ENCODE measurements at places on chromosomes 11 and 22.

- no peak for DNase-seq
Observed at GRCh38 chr11:93166194-93166593, 31.6 kb downstream of the SLC36A4 start.

DNA sequence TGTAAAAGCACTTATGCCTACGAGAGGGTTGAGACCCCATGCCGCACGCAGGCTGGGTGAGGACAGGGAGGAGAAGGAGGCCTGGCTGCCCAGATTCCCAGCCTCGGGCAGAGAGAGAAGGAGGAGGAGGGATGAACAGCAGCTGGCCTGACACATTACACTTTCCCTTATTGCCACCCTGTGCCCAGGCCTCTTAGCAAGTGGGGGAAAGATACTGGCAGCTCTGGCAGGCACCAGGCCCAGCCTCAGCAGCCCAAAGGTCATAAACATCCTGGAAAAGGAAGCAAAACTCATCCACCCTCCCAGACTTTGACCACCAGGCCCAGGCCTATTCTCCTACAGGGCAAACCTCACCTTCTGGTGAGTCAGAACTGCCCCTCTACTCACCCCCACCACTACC, 4.7 kb downstream of the PLAAT3 start:
- DNase-seq = no peak

DNA sequence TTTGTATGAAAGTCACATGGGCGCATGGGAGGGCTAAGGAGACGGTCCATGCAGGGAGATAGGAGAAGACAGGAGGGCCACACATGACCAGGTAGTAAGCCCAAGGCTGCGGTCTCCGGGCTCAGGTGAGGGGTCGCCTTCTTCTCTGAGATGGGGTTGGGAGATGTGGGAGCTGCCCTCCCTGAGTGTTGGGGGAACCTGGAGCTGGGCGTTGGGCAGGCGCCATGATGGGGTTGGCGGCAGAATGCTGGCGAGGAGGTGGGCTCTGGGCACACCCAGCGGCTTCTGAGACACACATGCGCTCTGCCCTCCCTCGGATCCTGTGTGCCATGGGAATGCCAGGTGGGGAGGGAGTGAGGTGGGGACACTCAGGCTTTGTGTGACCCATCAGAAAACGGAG, 254.8 kb downstream of the TBC1D22A start:
- DNase-seq = no peak

DNA sequence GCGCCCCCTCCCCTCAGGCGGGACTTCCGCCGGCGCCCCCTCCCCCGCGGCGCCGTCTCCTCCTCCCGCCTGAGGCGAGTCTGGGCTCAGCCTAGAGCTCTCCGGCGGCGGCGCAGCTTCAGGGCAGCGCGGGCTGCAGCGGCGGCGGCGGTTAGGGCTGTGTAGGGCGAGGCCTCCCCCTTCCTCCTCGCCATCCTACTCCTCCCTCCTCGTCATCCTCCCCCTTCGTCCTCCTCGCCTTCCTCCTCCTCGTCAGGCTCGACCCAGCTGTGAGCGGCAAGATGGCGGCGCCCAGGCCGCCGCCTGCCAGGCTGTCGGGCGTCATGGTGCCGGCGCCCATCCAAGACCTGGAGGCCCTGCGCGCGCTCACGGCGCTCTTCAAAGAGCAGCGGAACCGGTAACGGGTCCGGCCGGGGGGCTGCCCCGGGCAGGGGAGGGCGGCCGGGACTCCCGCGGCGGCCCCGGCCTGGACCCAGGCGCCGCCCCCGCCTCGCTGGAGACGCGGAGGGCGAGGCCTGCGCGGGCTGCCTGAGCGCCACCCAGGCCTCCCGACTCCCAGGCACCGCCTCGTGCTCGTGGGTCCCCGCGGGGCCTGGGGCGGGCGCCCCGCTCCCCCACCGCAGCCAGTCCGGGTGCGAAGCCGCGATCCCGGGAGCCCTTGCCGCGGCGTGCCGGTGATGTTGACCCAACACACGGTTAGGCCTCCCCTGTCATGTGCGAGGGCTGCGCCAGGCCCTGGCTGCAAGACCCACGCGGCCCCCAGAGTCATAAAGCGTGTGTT, at the start of gene ATXN10:
Gene ATXN10, plus strand, starts transcription at position 52 of the 781 bp plus-strand sequence. Its CDS starts 230 bp downstream, at position 282.
- DNase-seq = peak; percentile 28

GRCh38 chr11:62914416-62914815, 6.7 kb downstream of the CHRM1 start:
- no peak for DNase-seq

GRCh38 chr11:35623621-35624168, 5.4 kb downstream of the FJX1 start:
- DNase-seq = peak; percentile 63

DNA sequence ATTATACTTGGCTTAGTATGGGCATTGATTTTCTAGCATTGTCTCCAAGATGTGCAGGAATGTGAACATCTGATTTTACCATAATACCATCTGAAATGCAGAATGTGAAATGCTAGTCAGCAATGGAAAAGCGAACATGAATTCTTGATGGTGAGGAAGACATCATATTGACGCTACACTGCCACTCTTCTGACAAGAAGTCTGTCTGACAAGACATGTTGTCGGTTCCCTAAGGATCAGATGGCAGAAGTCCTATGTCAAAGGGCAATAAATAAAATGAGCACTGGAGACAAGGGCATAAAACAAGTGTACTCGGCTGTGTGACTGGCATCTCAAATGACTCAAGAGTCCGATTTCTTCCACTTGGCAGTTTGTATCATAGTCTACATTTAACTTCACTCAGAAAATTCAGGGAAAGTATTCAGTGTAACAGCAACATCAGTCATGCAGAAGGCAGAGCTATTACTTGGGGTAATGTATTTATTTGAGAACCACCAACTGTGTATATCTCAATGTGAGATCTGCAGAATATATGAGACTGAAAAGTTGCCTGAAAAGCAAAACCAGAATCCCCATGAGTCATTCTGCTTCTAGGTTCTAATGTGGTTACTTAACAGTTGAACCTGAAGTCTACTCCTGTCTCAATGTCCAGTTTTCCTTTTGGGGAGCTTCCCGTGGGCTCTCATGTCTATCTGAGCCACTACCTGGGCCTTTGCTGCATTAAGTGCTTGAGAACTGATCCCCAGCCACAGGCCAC, 51.5 kb downstream of the SLC17A6 start:
- DNase-seq = no peak

DNA sequence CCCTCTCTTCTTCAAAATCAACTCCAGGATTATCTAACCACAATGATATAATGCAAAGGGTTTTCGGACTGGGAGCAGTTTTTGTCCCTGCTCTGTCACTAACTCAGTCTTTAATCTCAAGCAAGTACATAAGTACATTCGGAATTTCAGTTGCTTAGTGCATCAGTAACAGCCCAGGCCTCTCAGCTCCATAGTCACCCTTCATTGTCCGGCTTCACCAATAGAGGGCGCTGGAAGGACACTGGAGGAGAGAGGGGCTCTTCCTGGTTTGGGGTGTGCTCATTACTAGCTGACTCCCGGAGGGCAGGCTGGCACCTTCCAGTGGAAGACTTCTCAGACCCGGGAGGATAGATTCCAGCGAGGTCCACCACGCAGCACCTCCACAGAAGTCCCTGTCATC, 90.4 kb upstream of the PDGFD start:
- DNase-seq = no peak

DNA sequence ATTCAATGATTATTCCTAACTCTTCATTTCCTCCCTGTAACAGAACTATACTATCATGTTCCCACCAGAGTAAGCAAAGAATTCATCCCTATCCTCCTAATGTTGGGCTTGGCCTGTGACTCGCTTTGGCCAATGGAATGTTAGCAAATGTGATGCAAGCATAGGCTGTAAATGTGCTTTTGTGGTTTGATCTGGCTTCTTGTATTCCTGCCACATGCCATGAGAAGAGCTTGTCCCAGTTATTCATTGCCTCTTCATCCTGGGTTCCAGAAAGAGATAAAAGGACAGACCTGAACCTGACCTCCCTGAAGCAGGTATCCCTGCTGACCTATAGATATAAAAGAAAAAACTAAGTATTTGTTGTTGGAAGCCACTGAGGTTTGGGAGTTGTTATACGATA, 51.0 kb downstream of the SYTL2 start:
- DNase-seq = peak; percentile 51

DNA sequence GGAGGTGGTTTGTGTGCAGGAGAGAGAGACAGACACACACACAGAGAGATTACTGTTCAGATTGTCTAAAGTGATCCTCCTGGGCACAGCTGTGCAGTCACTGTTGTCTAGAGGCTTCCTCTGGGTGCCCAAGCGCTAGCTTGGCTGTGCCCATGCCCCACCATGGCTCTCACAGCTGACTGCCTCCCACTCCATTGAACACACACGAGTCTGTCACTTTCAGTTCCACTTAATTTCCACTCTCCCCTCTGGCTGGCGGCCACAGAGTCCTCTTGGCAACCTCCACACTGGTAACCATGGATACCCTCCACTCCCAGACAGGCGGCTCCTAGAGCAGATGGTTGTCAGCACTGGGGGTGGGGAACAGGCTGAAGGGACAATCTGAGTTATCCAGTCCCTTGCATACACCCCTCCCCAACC, 29.1 kb downstream of the MAP6 start:
- no peak for DNase-seq

- no peak for DNase-seq
Observed at GRCh38 chr22:27752771-27753170, 48.8 kb downstream of the MN1 start.

DNA sequence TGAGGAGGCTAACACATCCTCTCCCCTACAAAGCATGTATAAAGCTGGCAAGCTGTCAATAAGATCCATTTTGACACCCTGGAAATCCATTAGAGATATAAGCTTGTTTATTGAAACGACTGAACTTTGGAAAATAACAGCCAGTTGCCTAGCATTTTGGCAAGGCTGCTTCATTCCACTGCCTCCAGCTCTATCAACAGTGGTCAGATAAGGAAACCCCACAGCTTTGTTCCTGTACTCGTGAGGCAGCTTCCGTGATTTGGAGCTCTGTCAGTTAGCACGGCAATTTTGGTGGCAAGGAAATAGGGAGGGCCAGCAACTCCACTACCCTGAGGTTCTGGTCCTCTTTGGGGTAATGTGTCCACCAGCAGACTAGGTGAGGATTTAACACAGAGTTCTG, 2.0 kb upstream of the OR51S1 start:
- no peak for DNase-seq

- no peak for DNase-seq
Observed at GRCh38 chr11:30364139-30364836, 41.4 kb downstream of the ARL14EP start.

DNA sequence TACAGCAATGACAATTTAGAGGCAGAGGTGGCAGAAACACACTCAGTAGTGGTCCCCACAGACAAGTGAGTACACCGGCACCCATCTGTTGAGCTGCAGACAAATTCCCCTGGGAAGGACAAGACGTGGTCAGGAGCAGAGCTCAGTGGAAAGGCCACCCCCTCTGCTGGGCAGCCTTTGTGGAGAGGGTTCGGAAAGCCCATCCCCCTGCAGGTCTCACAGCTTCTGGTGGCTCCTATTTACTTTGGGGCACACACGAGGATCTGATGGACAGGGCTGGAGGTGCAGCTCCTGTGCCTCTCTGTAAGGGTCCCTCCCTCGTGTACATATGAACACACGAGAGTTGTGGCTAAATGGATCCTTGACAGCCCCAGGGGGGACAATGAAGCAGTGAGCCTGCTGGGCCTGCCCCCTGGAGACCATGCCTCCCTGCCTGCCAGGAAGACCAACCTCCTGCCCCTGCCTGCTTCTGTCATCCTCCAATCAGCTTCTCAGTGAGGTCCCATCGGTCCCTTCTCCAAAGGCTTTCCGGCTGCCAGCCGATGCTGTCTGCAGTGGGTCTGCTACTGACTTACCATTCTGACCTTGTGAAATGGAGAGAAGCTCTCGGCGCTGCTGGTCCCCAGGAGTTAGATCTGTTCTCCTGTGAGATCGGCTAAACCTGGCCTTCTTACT, 161.5 kb downstream of the CACNA1I start:
- no peak for DNase-seq

DNA sequence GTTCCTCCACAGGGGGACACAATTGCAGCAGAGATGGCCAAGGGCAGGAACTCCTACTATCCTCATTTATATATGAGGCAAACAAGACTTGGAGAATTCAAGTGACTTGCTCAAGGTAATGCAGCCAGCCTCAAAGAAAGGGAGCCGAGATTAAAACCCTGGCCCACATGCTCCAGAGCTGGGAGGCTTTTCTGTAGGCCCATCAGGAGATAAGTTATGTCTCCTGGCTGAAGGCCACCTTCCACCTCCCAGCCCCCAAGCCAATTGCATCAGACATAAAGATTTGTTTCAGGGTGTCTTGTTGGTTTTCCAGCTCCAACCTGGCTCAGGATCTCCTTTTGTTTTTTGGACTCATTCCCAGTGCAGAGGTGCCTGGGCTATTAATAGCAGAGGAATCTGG, 59.5 kb downstream of the SMIM38 start:
- no peak for DNase-seq

DNA sequence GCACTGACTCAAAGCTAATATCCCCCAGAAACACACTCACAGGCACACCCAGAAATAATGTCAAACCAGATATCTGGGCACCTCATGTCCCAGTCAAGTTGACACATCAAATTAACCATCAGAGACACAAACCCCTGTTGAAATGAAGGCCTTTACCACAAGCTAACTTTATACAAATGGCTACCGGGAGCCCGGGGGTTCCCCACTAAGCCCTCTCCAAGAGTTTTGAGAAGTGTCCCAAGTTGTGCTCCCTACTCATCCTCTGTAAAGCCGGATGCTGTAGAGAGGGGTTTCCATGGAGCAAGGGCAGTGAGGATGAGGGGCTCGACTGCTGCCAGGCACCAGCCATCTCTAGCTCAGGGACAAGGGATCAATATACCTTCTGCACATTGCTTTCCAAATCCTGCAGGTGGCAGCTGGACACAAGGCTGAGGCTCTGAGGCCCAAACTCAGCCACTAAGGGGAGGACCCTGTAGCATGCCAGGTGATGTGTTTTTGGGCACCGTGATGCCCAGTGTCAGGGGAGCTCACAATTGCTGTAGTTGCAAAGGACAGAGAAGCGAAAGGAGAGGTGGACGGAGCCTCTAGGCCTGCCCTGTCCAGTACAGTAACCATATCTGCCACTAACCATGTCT, 145.7 kb downstream of the TTC17 start:
- no peak for DNase-seq

GRCh38 chr22:50035131-50035881, 22.7 kb upstream of the IL17REL start:
- DNase-seq = no peak

DNA sequence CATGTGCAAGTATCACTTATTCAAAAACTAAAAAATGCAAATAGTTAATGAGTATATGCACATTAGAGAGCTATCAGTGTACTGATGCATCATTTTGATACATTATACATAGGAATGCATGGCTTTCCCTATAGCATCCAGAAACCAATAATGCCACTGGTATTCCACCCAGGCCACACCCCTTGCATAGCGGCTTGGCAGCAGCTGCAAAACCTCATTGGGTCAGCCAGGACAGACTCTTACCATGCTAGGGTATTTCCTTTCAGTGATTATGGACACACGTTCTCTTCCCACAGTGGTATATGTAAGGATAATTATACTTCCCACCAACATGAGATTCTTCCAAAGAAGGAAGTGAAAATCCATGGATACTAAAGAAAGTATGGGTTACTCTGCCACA, 145.9 kb upstream of the PITPNB start:
- DNase-seq = no peak

- no peak for DNase-seq
Observed at GRCh38 chr11:68336716-68337115, 24.3 kb downstream of the LRP5 start.

GRCh38 chr22:49547751-49548239, 279.9 kb downstream of the BRD1 start:
- no peak for DNase-seq
